ENCODE measurements at places on chromosomes 3 and 15.

DNA sequence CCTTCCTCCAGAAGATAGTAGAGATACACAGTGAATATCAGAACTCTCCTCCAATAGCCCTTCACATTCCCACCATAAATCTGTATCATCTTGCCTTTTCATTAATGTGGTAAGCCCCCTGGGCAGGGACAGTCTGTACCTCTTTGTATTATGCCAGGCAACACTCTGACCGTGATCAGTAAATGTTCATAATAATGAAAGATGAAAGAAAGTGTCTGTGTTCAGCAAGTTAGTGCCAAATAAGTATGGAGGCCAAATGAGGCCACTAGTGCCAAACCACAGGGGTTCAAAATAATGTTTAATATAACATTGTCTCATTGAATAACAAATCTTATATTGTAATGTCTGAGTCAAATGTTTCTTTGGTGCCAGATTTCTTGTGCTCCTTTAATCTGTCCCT, 104.3 kb downstream of the CMSS1 start:
- DNase-seq: no peak

GRCh38 chr3:149009732-149010131, 18.4 kb downstream of the GYG1 start:
- DNase-seq: no peak

- DNase-seq: no peak
Observed at GRCh38 chr15:40968290-40969085, 15.2 kb downstream of the CHAC1 start.

DNA sequence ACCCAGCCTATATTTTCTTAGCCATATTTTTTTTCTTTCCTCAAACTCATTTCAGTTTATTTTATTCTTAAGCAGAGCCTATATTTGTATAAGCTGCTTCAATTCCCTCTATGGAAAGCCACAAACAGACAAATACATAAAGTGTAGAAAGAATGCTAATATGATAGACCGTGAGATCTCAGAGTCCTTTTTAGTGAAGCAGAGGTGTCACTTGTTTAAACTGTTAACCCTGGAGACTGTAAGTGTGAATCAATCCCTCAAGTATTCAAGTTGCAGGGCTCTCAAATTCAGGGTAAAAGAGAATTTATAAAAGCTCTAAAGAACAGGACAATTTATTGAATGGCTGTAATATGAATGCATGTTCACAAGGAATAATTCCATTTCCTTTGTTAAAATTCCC, 72.2 kb upstream of the BHLHE40 start:
- no peak for DNase-seq

DNA sequence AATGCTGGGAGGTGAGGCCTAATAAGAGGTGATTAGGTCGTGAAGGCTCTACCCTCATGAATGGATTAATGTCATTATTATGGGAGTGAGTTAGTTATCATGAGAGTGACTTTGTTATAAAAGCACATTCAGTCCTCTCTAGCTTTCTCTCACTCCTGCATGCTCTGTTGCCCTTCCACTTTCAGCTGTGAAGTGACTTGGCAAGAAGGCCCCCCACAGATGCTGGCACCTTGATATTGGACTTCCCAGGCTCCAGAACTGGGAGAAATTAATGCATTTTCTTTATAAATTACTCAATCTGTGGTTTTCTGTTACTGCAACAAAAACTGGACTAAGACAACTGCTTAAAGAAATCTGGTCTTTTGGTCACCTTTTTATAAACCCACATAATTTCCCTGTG, 144.3 kb downstream of the FBN1 start:
- no peak for DNase-seq

- no peak for DNase-seq
Observed at GRCh38 chr15:56693761-56694160, 39.5 kb downstream of the ZNF280D start.

GRCh38 chr3:46894256-46894655, 16.7 kb downstream of the PTH1R start:
- no peak for DNase-seq

DNA sequence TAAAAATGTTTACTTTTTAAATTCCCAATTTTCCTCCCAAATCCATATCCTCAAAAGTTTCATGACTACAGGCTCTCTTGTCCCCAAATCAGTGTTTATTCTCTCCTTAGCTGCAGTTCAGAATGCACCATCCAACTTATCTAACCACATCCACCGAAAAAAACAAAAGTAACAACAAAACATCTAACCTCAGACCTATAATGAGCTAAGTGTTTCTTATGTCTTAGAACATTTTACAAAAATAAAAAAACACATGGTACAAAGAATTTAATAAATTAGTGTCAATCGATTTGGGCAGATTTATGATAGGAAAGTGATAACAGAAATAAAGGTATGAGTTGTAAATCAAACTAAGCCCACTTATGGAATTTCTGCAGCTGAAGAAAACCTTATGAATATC, 13.6 kb downstream of the SATB1 start:
- no peak for DNase-seq

- DNase-seq: no peak
Observed at GRCh38 chr15:61621865-61622264, 392.8 kb upstream of the RORA start.

- no peak for DNase-seq
Observed at GRCh38 chr15:33160581-33161165, 33.8 kb downstream of the FMN1 start.

DNA sequence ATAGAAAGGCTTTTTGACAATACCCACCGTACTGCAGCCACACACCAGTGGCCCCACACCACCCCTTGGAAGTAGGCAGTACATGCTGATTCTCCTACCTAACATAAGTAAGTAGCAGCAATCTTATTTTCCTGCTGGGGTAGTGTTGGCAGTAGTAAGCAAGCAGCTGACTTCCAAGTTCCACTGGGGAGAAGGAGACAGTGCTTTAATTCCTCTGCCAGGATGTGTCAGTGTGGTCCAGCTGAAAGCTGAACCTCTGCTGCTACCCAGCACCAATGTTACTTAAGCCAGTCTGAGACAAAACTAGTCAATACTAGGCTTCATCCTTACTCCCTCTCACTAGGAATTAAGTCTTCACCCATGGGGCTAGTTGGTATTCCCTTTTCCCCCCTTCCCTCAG, 74.7 kb downstream of the DZIP3 start:
- DNase-seq: no peak

GRCh38 chr3:87260270-87260669, 16.1 kb downstream of the POU1F1 start:
- DNase-seq: no peak

GRCh38 chr3:43187836-43188479, 82.1 kb upstream of the POMGNT2 start:
- DNase-seq: no peak

GRCh38 chr3:116093374-116093773, 351.9 kb downstream of the LSAMP start:
- no peak for DNase-seq

DNA sequence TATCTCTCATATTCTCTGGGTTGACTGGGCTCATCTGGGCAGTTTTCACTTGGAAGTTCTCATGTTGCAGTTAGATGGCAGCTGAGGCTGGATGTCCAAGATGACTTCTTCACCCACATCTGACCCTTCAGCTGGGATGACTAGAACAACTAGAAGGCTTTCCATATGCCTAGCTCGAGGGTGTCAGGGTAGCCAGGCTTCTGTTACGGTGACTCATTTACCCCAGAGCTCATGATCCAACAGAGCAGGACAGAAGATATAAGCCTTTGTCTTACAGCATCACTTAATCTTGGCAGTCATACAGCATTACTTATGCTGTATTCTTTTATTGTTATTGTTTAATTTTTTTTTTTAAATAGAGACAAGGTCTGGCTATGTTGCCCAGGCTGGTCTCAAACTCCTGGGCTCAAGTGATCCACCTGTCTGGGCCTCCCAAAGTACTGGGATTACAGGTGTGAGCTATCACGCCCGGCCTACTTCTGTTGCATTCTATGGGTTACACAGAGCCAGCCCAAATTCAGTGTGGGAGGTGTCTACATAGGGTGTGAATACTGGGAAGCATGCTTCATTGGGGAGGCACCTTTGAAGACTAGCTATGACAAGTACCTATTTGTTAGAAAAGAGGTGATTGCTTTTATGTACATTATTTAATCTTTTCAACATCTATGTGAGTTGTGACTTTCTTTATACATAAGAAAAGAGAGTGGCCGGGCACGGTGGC, 10.7 kb downstream of the HMCES start:
- no peak for DNase-seq

DNA sequence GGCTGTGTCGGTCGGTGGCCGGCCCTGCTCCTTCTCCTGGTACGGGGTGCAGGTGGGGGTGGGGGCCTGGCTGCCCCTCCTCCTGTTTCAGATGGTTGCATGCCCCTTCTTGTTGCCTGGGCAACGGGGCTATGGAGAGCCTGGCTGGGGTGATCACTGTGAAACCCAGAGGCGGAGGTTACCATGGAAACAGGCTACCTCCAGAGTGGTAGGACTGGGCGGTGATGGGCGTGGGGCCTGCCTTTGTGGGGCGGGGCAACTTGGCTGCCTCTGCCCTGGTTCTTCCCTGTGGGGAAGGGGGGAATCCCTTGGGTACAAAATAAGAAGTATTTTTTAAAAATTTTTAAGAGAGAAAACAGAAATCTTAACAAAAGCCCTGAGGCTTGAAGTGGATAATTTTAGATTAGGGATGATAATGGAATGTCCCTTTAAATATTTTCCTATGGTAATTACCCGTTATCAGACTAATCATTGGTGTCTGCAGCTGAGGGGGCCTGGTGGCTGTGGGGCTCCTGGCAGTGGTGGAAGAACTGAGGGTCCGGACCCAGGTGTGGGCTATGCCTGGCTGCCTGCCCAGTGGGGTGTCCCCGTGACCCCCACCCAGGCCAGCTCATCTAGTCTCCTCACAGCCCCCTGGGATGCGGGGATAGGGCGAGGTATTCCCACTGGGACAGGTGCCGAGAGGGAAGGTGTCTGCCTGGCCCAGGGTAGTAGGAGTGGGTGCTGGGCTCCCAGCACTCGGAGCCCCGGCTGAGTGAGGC, 32.5 kb downstream of the PLXNA1 start:
- DNase-seq: no peak

DNA sequence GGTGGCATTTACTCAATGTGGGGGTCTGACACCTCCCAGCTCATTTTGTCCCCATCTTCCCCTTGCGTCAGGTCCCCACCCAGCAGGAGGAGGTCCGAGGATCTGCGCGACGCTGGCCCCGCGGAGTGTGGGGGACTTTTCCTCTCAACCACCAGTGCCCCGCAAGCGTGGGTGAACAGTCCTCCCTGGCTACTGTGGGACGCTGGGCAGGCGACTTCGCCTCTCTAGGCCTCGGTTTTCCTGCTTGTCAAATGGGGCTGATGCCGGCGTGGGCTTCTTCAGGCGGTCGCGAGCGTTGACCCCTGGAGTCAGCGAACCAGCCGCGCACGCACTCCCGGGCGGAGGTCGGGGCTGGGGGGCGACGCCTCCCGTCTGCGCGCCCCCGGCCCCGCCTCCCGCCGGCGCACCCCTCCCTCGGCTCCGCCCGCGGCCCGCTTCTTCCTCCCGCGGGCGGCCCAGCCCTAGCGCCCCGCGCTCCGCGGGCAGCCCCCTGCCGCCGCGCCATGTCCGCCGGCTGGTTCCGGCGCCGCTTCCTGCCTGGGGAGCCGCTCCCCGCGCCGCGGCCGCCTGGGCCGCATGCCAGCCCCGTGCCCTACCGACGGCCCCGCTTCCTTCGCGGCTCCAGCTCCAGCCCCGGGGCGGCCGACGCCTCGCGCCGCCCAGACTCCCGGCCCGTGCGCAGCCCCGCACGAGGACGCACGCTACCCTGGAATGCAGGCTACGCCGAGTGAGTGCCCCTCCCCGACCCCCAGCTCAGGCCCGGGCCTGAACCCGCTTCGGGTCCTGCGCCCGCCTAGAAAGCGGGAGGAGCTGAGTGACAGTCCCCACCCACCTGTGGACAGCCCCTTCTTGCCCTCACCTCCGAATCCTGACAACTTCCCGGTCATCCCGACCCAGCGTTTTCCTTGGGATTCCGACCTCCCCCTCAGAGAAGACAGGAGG, at the start of gene PPM1M:
PPM1M (plus strand) TSS at position 438 of the 942 bp plus-strand sequence; CDS start at position 504, 66 bp downstream.
- no peak for DNase-seq

- DNase-seq: no peak
Observed at GRCh38 chr3:146540236-146540635, 4.2 kb downstream of the PLSCR1 start.

- no peak for DNase-seq
Observed at GRCh38 chr15:80946576-80946975, 43.0 kb downstream of the MESD start.

- DNase-seq: no peak
Observed at GRCh38 chr15:55007561-55007960, 189.2 kb downstream of the RSL24D1 start.

- DNase-seq: no peak
Observed at GRCh38 chr3:83948771-83949170, 1010.0 kb upstream of the CADM2 start.

DNA sequence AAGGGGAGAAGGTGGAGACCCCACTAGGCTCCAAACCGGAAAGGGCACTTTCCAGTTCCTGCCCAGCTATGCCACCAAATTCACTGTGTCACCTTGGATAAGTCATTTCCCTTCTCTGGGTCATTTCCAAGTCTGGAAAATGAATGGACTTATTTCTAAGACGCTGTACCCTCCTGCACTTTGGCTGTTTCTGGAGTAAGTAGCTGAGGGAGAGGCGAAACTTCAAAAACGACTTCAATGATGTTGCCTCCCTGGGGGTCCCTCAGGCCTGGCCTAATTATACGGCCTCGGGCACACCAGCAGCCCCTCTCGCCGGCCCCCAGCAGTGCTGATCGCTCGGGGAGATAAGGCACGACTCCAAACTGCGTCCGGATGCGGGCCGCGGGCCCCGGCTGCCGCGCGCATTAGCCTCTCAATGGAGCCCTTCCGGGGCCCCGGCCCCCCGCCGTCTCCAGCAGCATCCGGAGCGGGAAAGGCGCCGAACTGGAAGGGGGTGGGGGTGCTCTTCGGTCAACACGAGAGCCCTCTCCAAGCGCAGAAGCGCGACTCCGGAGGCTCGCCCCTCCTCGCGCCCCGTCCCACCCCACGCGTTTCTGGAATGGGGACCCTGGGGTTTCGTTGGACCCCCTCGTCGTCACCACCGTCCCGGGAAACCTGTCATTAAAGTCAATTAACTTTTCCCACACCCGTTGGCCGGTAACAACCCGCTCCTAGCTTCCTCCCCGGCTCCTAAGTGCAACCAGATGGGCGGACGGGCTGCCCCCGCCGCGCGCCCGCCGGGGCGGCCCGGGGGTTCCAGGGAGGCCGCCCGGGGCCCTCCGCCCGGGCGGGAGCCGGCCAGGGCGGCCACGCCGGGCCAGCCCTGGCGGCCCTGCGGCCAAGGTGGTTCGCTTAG, 4.8 kb downstream of the HES1 start:
- DNase-seq: no peak

DNA sequence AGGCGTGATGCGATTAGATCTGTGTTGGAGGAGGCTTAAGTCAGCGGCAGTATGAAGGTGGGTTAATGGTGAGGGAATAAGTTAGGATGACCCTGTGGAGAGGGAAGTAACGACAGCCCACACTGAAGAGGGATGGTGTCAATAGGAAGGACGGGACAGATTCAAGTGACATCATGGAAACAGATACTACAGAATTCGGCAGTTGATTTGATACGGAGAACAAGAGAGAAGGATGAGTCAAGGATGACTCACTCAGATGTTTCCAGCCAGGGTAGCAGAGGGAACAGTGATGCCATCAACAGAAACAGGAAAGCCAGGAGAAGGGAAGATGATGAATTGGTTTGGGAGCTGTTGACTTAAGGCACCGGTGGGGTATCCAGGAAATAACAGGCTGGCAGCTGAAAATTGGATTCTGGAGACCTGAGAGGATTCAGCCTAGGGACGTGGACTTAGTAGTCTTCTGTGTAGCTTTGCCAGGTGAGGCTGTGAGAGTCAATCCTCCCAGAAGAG, 38.0 kb downstream of the SHC4 start:
- no peak for DNase-seq

GRCh38 chr3:124952282-124952855, 17.8 kb upstream of the MUC13 start:
- no peak for DNase-seq

All from NCI-H187 treated with DMSO at 0.1 percent for 48 hours (cell line).